Stimulated activated CD4-positive, alpha-beta T cell treated with anti-CD3 and anti-CD28 coated beads, Interleukin-2, amount 100 ng/mL, for 48 hours (primary cell): ENCODE measurements at places on chromosomes 7 and 10.

DNA sequence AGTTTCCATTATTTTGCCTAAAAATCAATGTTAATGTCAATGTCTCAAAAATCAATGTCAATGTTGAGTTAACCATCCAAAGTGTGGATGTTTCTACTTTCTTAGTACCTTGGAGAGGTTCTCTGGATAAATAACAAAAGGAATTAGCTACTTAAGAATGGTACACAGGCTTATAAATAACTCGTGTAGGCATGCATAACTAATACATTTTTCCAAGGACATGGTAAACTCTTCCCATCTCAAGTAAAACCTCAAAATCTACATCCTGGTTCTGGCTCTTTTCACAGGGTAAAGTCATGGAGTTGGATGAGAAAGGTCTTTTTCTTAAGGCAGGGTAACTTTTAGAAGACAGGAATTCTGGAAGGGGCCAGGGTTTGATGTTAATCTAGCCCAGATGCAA lies 59.9 kb downstream of the CAV1 start:
- no peak for DNase-seq

GRCh38 chr10:60289800-60290199 lies 99.9 kb downstream of the ANK3 start:
- DNase-seq, result no peak

- no peak for DNase-seq
Measured at GRCh38 chr10:60704471-60704870, 73.8 kb upstream of the CDK1 start.

DNA sequence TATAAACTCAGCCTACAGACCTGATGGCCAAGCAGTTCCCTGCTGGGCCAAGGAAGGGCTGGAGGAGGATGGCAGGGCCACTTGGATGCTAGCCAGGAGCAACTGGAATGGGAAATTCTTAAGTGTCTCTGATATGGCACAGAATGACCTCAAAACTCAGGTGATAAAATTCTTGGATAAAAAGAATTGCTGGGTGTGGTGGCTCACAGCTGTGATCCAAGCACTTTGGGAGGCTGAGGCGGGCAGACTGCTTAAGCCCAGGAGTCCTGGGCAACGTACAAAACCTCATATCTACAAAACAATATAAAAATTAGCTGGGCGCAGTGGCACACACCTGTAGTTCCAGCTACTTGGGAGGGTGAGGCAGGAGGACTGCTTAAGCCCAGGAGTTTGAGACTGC lies 14.0 kb upstream of the PKD1L1 start:
- DNase-seq, result no peak

DNA sequence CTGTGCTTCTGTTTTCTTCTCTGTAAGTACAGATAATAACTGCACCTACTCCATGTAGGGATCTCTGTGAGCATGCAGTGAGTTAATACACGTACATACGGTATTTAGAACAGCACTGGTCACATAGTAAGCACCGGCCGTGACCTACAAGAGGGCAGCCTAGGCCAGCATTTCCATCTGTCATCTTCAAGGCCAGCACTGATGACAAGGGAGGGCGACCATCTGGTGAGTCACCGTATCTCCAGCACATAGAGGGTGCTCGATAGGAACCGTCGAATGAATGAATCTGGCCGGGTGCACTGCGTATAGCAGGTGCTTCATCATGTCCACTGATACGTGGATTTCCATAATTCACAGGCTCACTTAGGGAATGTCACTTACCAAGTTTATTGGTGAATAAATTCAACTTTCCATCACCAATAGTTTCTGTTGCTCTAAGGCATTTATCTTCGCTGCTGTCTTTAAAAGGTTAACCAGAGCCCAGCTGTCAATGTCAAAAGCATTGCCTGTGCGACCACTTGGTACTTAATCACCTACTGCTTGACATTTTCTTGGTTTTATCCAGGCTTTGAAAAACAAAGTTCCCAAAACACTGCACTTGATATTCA lies 8.3 kb downstream of the NOD1 start:
- DNase-seq, result no peak

GRCh38 chr10:32308027-32308603 lies 38.8 kb downstream of the EPC1 start:
- no peak for DNase-seq

- DNase-seq, result no peak
Measured at GRCh38 chr7:66751945-66752344, 11.4 kb downstream of the RABGEF1 start.

DNA sequence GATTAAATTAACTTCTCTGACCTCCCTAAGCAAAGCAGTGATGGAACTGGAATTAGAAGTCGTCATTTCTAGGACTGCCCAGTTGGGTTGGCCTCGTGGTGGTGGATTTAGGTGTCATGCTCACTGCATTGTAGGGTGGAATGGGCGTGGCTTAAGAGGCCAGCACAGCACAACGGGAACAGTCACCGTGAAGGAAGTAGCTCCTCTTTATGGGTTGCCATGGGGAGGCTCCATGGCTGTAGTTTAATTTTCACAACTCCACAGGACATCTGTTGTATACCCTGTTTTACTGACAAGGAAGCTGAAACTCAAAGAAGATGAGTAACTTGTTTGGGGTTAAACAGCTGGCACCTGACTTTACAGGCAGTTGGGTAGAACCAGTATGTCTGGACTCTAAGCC lies 208.3 kb downstream of the CELF2 start:
- peak; percentile 48 for DNase-seq

DNA sequence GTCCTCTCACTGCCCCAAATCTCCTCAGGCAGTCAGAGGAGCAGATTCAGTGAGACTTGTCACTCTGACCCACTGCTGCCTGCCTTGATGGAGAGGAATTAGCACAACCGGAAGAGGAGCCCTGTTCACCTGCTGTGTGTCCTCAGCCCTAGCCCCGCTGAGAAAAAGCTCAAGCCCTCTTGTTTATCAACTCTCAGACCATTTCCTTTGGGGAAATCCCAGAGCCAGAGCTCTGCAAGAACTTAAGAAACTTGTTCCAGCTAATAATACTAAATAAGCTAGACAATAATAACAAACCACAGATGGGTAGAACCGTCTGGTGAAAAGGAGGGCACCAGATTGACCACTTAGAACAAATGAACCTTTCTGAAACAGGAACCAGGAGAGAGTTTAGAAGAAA lies 37.7 kb upstream of the ITGB1 start:
- DNase-seq, result no peak

GRCh38 chr7:99755085-99755484 lies 20.1 kb upstream of the CYP3A7 start:
- no peak for DNase-seq

DNA sequence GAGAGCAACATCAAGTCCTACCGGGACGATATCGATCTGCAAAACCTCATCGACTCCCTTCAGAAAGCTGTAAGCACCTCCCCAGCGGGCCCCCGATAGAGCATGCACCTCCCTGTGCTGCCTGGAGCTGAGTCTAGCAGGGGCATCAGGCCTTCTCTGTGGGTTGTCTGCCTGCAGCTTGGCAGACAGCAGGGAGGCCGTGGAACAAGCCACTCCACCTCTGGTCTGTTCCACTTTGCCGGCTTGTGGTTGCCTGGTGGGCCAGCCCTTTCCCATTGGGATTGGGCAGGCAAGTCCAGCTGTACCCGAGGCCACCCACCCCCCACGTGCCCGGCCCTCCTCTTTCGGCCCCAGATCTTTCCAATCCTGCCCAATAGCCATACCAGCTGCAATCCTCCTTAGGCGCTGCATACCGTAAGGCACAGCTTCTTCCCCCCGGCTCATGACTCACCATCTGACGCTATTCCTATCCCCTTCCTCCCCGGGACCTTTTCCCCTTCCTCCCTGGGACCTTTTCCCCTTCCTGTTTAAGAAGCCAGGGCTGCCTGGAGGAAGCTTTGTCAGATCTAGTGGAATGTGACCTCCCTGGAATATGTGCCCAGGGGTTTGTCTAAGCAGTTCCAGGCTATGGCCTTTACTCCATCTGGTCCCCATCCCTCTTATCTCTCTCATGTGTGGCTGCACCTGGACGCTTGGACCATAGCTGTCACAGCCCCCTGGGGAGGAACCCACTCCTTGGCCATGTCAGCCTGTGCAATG lies 28.1 kb upstream of the SH2D4B start:
- no peak for DNase-seq

GRCh38 chr7:138864667-138865066 lies 66.7 kb upstream of the ATP6V0A4 start:
- no peak for DNase-seq

DNA sequence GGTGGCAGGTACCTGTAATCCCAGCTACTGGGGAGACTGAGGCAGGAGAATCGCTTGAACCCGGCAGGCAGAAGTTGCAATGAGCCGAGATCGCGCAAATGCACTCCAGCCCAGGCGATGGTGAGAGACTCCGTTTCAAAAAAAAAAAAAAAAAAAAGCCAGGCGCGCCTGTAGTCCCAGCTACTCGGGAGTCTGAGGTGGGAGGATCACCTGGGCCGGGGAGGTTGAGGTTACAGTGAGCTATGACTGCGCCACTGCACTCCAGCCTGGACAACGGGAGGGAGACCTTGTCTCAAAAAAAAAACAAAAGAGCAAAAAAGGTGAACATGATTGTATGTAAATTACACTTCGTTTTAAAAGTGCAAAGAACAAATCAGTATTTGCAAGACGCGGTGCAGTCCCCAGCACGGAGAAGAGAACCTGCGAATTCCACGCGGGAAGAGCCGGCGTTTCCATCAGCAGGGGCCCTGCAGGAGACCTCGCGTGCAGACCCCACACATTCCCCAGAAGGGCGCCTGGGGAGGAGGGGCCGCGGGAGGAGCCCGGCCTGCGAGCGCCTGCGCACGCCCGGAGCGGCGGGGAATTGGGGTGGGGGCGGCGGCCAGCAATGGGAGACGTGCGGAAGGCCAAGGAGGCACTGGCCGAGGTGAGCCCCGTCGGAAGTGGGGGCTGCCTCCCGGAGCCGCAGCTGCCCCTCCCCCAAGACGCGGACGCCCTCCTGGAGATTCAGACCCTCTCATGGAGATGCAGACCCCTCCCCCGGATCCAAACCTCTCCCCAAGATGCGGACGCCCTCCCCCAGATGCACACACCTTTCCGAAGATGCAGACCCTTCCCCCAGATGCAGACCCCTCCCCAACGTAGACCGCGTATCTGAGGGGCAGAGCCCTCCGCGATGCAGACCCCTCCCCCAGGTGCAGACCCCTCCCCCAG lies 16.7 kb upstream of the SUN1 start:
- DNase-seq, result peak; percentile 10

- no peak for DNase-seq
Measured at GRCh38 chr10:75910032-75910431, 478.6 kb downstream of the LRMDA start.

DNA sequence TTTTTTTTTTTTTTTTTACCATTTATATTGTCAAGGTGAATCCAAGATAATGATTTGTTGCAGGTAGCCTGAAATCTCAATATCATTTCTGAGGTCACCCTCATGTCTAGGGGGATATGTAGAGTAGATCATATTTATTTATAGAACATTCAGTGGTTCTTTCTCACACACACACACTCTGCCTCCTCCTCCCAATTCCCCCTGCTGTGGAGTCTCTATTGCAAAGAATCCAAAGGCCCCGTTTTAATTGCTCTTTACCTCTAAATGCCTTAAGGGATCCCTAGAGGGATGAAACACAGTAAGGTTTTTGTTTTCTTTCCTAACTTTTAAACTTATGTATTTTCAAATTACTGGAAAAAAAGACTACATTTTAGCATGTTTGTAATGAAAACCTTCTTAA lies 170.0 kb downstream of the PRKG1 start:
- no peak for DNase-seq

DNA sequence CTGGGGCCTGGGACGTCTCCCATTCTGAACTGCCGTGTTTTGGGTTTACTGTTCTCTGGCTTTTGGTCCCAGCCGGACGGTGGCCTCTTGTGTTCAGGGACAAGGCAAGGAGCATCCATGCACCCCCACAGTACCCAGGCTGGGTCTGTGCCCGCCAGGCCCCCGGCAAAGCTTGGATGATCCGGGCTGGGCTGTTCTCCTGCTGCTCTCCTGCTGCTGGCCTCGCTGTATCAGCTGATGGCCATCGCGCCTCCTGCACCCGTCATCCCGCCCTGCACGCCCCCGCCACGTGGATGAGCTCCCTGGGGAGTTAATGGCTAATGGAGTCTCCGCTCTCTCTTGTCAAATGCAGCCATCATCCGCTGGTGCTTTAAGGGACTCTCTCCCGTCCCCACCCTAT lies 14.9 kb upstream of the PSMG3 start:
- DNase-seq, result no peak

DNA sequence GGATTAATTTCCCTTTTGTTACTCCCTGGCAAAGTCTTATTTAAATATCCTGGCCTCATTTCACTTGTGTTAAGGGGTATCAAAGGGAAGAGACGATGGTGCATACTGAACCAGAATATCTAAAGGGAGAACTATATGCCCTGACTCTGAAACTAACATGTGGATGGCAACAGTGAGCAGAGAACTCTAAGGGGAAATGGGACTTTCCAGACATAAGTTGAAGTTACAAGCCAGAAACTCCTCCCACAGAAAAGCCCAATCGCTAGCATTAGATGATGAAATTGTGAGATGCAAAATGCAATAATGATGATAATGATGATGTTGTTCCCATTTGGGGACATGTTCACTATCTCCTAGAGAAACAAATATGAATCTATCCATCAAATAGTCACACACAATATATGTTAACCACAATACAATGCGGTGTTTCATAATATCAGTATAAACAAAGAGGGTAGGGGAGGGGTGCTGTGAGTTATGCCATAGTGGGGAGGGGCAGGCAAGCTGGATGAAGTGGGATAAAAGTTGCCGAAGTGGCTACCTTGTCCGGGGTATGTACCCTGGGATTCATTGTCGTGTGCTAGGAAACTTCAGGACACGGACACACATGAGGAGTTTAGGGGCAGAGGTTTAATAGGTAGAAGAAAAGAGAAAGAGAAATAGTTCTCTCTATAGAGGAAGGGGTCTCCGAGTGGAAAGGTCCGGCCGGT lies 37.1 kb downstream of the TMEM229A start:
- DNase-seq, result no peak

DNA sequence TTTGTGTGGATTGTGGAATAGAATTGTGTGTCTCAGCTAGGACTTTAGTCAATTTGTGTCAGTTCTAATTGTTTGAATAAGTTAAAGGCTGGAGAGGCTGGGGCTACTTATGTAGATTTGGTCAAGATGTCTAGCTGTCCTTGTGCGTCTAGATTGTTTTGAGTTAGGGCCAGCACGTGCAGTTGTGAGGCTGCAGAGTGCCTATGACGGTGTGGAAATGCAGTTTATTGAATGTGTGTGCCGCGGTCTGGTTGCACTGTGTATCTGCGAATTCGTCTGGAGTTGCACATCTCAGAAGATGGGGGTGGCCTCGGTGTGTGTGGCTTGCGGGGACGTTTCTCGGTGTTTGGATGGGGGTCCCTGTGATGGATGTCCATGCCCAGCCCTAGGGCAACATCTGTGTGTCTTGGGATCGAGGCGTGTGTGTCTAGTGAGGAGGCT lies 10.2 kb downstream of the EMX2 start:
- DNase-seq, result no peak
